ENCODE measurements at places on chromosomes 3 and 15. TPM values are rescaled to one million over a fixed set of nuclear protein-coding genes. Genes with fewer than 3 reads are reported as not detected.

CLDN16 gene
- total RNA-seq: not detected

GRCh38 chr3:38227989-38228388 is 37.6 kb upstream of the SLC22A13 start:
- no peak for DNase-seq
- H3K27ac ChIP-seq: no peak overlapping the region
- no peak overlapping the region for H3K4me3 ChIP-seq
- H3K27me3 ChIP-seq: no peaks in the 10 kb centered on the region
- H3K4me1 ChIP-seq: no peaks in the 10 kb centered on the region

DNA sequence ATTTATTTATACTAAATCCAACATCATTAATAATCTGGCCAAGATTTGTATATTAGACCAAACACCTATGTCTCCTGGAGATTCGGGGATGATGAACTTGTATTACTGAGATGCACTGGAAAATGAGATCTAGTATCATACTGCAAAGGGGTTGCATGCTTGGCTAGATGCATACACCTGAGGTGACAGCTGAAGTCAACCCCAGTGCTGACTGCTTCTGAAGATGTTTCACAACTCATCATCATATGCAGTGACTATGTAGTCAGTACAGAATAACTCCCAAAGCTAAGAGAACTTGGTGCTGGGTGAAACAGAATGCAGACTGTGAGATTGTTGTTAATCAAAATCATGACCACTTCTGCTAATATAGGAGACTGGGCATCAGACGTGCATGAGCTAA is 1114.2 kb downstream of the NSUN3 start:
- no peaks in the 10 kb centered on the region for H3K27me3 ChIP-seq
- H3K27ac ChIP-seq: no peak overlapping the region
- no peaks in the 10 kb centered on the region for H3K4me1 ChIP-seq

DNA sequence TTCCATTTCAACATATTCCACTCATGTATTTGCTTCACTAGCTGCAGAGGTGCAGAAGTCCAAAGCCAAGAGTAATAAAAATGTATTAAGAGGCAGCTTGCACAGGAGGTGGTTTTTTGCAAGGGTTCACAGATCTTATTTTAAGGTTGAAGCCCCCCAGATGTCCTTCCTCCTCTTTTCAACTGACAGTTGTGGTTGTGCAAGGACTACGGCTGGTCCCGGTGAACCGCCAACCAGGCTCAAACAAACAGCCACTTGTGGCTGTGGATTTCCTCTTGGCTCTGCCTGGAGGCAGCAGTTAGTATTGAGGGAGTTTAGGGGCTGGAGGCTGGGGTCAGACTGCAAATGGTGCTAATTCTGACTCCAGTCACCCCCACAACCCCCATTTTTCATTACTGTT is 240.7 kb upstream of the TBC1D5 start:
- no peaks in the 10 kb centered on the region for H3K4me1 ChIP-seq
- DNase-seq: no peak
- H3K4me3 ChIP-seq: no peak overlapping the region
- no peaks in the 10 kb centered on the region for H3K27me3 ChIP-seq
- no peak overlapping the region for H3K27ac ChIP-seq
- no peaks in the 10 kb centered on the region for H3K36me3 ChIP-seq

DNA sequence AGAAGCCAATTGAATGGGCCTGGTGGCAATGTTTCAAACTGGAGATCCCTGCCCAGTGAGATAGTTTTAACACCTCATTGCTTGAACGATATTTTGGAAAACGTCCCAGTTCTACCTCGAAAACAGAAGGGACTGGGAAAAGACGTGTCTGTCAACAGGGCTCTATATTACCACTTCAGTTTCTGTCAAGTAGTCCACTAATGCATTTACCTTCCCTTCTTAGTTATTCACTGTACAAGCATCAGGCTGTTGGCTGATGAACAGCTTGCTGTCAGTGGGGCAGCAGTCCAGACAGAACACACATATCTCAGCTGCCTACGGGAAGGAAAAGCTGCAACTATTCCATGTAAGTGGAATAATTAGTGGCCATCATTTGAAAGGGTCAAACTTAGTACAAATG is 794.7 kb upstream of the GBE1 start:
- H3K4me3 ChIP-seq: no peak overlapping the region
- no peaks in the 10 kb centered on the region for H3K36me3 ChIP-seq
- no peaks in the 10 kb centered on the region for H3K4me1 ChIP-seq
- no peak for DNase-seq

DNA sequence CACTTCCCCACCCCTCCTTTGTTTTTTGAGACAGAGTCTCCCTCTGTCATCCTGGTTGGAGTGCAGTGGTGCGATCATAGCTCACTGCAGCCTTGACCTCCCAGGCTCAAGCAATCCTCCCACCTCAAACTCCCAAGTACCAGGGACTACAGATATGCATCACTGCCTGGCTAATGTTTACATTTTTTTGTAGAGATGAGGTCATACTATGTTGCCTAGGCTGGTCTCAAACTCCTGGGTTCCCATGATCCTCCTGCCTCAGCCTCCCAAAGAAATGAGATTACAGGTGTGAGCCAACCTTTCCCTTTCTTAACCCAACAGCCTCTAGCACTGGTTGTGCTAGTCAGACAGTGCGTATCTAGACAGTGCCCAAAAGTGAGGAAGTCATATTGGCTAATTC is 6.4 kb upstream of the GATM start:
- no peak for DNase-seq
- peaks cover 4% of the 10 kb centered on the region for H3K4me1 ChIP-seq
- no peak overlapping the region for H3K4me3 ChIP-seq
- no peaks in the 10 kb centered on the region for H3K36me3 ChIP-seq

- no peak overlapping the region for H3K4me3 ChIP-seq
- no peaks in the 10 kb centered on the region for H3K4me1 ChIP-seq
- no peaks in the 10 kb centered on the region for H3K27me3 ChIP-seq
- H3K27ac ChIP-seq: no peak overlapping the region
- H3K36me3 ChIP-seq: no peaks in the 10 kb centered on the region
These were observed 41.3 kb downstream of the NEK11 start for GRCh38 chr3:131067983-131068382.

ALG1L2 gene
- not detected for total RNA-seq

GRCh38 chr3:141278196-141279076 is 46.8 kb downstream of the PXYLP1 start:
- no peaks in the 10 kb centered on the region for H3K36me3 ChIP-seq
- no peak for DNase-seq
- H3K27me3 ChIP-seq: no peaks in the 10 kb centered on the region
- H3K27ac ChIP-seq: no peak overlapping the region
- no peak overlapping the region for H3K4me3 ChIP-seq

DNA sequence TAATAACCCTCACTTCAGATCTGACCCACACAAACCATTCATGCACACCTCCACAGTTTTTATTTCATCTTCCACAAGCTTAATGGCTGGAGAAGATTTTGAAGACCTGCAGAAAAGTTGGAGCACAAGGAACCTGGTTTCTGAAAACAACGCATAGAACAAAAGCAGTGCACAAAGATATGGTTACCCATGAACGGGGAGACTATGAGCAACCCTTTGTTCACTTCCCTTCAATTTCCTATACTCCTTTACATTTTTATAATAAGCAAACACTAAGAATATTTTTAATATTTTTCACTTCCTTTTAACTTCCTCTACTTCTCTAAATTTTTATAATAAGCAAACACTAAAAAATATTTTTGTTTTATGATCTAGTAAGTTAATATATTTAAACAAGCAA is 103.5 kb upstream of the UBE2E2 start:
- H3K27ac ChIP-seq: no peak overlapping the region
- no peaks in the 10 kb centered on the region for H3K36me3 ChIP-seq
- H3K27me3 ChIP-seq: no peaks in the 10 kb centered on the region
- DNase-seq: no peak
- H3K4me3 ChIP-seq: no peak overlapping the region
- no peaks in the 10 kb centered on the region for H3K4me1 ChIP-seq

DNA sequence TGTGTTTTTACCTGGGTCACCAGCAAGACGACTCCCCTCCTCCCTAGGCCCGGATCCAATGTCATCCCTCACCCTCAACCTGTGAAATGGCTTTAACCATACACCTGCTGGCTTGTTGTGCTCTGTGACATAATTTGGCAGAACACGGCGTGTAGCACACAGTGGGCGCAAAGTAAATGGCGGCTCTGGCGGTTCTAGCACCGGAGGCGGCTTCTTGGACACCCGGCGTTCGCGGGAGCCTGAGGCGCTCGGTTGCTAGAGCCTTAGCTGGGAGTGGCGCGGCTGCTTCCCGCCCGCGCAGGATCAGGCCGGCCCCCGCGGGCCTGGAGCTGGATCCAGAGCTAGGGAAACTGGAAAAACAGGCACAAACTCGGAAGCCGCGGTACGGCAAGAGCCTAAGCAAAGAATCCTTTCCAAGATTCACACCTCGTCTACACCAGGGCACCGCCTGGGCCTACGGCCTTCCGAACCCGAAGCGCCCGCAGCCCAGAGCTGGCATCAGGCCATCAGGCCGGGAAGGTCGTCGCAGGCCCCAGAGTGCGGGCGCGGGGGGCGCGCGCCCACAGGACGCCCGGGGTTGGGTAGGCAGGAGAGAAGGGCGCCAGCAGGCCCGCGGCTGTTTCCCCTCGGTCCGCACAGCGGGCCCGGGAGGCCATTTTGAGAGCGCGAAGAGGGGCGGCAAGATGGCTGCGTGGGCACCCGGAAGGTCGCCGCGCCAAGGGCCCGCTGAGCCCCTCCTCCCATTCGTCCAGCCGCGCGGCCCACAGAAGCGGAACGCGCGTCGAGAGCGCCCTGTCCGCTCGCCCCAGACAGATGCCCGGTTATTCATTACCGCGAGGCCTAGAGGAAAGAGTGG is 43.9 kb upstream of the POLG start:
- no peaks in the 10 kb centered on the region for H3K4me1 ChIP-seq
- H3K27ac ChIP-seq: no peak overlapping the region
- no peaks in the 10 kb centered on the region for H3K36me3 ChIP-seq
- no peak for DNase-seq

FANCD2OS gene
- total RNA-seq: not detected

DNA sequence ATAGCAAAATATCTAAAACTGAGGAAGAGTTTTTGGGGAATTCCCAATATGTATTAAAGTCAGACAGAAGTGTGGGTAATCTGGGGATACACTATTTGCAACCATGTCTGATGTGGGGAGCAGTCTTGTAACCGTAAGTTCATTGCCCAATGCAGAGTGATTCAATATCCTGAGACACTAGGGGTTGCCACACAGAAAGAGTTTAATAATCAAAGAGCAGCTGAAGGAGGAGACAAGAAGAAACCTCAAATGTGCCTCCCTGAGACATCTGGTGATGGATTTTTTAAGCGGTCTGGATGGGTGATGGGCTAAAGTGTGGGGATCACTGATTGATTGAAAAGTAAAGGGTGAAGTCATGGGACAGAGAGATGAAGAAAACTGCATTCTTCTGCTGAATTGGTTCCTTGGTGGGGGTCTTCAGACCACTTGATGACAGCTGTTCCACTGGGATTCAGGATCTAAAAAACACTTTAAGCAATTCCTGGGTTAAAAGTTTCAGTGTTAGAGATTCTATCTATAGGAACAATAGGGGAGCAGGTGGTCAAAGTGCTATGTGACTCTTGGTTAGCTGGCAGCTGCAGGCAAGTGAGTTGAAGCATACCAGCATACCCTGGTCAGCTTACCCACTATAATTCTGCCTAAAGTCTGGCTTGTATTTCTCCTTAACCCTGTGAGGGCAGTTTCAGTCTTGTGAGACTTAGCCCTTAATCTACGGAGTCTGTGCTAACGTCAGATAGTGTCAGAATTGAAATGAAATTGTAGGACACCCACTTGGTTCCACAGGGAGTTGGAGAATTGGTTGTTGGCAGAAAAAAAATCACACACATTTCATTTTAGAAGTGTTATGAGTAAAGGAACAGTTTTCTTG is 425.9 kb upstream of the TGFBR2 start:
- no peaks in the 10 kb centered on the region for H3K36me3 ChIP-seq
- no peaks in the 10 kb centered on the region for H3K27me3 ChIP-seq
- H3K4me3 ChIP-seq: no peak overlapping the region

DNA sequence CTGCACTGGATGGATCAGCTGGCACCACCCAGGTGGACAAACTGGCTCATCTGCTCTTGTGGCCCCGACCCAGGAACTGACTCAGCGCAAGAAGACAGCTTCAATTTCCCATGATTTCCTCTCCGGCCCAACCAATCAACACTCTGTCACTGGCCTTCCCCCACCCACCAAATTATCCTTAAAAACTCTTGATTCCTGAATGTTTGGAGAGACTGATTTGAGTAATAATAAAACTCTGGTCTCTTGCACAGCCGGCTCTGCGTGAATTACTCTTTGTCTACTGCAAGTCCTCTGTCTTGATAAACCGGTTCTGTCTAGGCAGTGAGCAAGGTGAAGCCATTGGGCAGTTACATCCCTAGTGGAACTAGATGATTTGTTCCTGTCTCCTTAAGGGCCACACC is 16.1 kb downstream of the BDH1 start:
- no peak overlapping the region for H3K27ac ChIP-seq
- no peaks in the 10 kb centered on the region for H3K27me3 ChIP-seq
- DNase-seq: no peak
- peaks cover 9% of the 10 kb centered on the region for H3K4me1 ChIP-seq
- no peak overlapping the region for H3K4me3 ChIP-seq
- H3K36me3 ChIP-seq: no peaks in the 10 kb centered on the region

DNA sequence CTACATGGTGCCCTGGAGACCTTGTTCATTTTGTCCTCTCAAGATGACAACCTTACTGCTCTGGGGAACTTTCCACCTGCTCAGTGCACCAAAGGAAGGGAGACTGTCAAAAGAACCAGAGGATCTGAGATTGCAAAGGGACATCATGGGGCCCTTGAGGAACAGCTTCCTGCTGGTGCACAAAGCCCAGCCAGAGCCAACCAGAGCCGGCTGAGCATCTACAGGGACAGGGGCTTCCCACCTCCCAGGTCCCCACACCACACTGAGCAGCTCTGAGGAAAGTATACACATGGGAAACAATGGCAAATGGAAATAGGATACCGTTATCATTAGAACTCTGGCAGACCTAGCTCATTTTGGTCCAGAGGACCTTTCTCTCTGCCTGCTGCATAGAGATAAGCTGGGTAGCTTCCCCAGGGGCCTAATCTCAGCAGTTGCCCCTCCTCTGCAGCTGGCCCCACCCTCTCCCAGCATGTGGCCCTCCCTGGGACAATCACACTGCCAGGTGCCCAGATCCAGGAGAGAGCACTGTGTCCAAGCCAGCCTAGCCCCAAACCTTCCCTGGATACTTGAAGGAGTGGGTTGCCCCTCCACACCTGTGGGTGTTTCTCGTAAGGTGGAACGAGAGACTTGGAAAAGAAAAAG is 123.4 kb upstream of the PRR20G start:
- no peaks in the 10 kb centered on the region for H3K27me3 ChIP-seq
- H3K4me1 ChIP-seq: no peaks in the 10 kb centered on the region
- no peak for DNase-seq
- H3K36me3 ChIP-seq: no peaks in the 10 kb centered on the region

- no peak overlapping the region for H3K4me3 ChIP-seq
- no peak overlapping the region for H3K27ac ChIP-seq
- no peaks in the 10 kb centered on the region for H3K4me1 ChIP-seq
- H3K27me3 ChIP-seq: no peaks in the 10 kb centered on the region
These were observed 60.4 kb upstream of the SEC13 start for GRCh38 chr3:10381336-10381735.

DNA sequence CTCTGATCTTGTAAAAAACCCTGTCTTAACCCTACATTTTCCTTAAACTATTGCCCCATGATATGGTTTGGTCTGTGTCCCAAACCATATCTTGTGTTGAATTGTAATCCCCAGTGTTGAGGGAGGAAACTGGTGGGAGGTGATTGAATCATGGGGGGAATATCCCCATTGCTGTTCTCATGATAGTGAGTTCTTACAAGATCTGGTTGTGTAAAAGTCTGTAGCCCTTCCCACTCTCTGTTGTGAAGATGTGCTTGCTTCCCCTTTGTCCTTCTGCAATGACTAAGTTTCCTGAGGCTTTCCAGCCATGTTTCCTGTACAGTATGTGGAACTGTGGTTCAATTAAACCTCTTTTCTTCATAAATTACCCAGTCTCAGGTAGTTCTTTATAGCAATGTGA is 881.4 kb downstream of the DIPK2A start:
- no peak for DNase-seq
- H3K36me3 ChIP-seq: no peaks in the 10 kb centered on the region
- H3K4me3 ChIP-seq: no peak overlapping the region
- H3K27me3 ChIP-seq: no peaks in the 10 kb centered on the region
- H3K27ac ChIP-seq: no peak overlapping the region

Measured in tibial nerve (tissue), 4 donors.